ENCODE measurements at places on chromosomes 3 and 15.
A peak's percentile ranks its signal among the peaks of the same experiment; 100 is the strongest.

DNA sequence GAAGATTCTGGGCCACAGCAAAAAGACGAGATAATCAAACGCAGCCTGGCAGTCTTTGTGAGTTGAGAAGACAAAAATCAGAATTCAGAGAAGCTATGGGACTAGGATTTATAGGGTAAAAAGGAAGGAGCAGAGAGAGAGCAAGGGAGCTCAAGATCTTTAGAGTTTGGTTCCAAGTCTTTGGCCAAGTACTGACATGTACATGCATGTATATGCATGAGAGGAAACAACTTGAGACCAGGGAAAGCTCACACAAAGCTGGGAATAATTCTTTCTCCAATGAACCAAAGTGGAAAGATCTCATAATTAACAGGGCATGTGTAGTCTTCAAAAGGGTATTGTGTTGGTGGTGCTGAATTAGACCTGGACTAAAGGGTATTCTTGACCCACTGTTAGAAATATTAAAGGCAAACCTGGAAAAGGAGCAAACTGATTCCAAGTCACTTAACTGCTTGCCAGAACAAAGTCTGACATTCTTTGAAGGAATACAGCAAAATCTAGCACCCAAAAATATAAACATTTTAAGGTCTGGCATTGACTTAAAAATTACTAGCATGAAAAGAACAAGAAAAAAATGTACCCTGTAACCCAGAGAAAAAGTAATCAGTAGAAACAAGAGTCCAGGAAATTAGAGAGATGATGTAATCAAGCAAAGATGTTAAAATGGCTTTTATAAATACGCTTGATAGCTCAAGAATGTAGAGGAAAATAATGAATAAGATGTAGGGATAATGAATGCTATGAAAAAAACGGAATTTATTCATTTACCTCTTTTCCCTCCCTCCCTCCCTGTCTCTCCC lies 226.0 kb upstream of the CGNL1 start:
- no peak for DNase-seq

DNA sequence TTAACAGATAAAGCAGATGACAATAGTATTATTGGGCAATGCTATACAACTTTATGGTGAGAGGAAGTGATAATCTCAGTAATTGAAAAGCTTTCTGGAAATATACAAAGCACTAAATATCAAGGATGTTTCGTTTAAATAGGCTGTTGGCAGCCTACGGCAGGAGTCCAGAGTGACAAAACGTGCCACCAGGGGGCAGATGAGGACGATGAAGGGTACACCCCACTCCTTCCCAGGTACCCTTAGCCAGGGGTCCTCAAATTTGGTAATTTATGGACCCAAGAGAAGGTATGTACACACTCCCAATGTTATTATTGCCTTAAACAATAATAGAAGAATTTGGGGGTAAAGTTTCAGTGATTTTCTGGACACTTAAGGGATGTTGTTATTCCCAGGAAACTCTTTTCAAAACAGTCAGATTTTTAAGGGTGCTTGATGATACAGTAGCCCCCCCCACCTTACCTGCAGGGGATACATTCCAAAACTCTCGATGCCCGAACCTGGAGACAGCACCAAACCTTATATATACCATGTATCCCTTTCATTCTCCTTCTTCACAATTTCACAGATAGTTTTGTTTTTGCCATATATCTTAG lies 1.4 kb upstream of the MAGEL2 start:
- peak; percentile 23 for DNase-seq

GRCh38 chr3:39110041-39110639 lies 2.7 kb downstream of the TTC21A start:
- no peak for DNase-seq

DNA sequence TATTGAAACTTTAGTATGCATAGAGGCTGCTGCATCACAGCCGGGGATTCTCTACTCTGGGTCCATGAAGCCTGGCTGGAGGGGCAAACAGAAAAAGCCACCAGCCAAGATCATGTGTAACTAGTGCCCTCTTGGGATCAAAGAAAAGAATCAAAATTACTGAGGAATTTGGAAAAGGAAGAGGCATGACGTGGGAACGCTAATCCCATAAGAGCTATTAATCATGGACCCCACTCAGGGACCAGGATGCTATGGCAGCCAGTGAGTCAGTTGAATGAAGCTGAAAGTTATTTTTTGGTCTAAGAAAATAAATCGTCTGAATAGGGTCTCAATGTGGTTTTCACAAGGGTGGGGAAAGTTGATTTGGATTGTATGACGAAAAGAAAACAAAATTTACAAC lies 1165.1 kb downstream of the ROBO2 start:
- DNase-seq: no peak

DNA sequence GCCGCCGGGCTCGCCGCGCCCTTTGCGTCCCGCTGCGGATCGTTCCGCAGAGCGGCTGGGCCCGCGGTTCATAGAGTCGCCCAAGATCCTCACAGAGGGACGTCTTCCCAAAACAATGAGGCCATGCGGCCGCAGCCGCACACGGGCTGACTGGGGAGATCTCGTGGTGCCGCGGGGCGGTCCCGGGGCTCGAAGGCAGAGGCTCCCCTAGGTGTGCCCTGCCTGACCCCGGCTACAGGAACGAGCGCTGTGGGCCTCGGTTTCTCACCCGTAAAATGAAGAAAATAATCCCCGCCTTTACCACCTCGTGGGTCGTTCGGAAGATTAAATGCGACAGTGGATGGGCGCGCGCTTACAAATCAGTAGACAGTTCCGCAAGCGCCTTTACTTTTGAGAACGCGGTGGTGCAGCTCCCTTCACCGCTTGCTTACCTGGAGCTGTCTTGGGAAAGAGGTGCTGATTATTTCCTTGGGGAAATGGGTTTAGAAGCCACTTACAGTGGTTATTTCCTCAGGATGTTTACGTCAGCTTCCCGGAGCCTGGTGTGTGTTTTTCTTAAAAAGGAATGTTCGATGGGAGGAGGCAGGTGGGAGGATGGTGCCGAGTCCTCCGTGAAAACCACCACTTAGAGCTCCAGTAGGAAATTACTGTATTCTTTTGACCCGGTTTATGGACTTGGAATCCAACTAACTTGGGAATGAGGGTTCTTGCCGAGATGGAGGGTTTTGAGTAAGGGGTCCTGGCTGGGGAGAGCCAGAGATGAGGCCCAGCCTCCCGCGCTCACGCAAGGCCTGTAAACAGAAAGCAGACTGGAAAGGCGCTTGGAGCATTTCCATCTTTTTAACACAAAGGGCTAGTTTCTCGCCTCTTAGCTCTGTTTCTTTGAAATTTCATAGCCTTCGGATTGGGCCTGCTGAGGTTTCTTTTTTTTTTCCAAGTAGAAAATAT lies 1.9 kb upstream of the MEX3B start:
- no peak for DNase-seq

DNA sequence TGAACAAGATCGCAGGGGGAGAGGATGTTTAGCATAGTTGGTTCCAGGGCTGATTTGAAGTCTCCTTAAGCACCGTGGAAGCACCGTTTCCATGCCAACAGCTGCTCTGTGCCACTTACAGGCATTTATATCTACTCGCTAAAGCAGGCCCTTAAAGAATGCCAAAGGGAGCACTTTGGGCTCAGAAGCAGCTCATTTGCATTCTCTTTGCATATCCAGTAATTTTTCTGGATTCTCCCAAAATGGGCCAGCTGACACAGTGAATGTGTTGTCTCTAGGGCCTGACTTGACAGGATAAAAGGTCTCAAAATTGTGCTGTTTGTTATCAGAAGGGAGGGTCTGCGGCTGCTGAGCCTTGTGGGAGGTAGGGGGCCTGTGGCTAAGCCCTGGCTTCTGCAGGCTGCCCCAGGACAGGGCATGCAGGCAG lies 138.6 kb downstream of the FBLN2 start:
- DNase-seq: no peak

DNA sequence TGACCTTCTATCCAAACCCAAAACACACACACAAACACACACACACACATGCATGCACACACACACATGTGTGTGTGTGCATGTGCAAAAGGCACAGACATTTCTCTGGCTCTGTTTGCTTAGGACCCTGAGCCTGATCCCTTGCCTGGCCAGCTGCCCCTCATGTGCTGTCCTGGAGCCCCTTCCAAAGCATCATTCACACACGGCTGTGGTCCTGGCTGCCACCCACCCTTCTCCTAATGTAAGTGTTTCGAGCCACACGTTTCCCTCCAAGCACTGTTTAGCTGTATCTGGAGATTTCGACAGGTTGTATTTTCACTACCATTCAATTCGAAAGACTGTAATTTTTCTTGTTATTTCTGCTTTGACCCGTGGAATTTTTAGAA lies 45.8 kb upstream of the KLF13 start:
- DNase-seq: peak; percentile 2

GRCh38 chr15:98878172-98878571 lies 129.4 kb downstream of the PGPEP1L start:
- no peak for DNase-seq

GRCh38 chr15:31179693-31180092 lies 78.2 kb upstream of the TRPM1 start:
- DNase-seq: no peak

- no peak for DNase-seq
Measured at GRCh38 chr3:64607032-64607551, 80.7 kb downstream of the ADAMTS9 start.

- no peak for DNase-seq
Measured at GRCh38 chr15:91553196-91553854, 300.2 kb upstream of the SLCO3A1 start.

- no peak for DNase-seq
Measured at GRCh38 chr15:27865323-27865922, 233.7 kb downstream of the OCA2 start.

DNA sequence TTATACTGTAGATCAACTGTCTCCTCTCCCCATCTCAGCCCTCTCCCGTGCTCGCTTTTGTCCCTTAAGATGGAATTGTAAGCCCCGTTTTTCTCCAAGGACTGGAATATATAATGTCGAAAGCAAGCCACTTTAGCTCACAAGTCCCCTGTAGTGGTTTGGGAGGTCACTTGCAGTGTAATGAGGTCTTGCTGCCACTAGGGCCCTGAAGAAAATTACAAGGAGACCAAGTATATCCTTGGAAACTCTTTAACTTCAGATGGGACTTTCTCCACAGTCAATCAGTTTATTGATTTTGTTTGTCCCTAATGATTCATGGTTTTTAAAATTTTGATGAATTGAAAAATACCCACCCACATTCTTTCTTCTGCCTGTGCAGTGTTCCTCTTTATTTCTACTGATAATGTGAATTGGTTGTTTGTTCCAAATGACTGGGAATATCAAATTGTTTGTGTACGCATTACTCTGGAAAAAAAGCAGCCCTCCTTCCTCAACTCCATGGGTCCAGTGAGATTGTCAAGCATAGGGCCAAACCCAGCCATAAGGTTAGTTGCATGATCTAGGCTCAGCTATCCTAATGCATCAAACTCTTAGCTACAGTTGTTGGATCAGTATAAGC lies 294.8 kb downstream of the MCTP2 start:
- DNase-seq: no peak

DNA sequence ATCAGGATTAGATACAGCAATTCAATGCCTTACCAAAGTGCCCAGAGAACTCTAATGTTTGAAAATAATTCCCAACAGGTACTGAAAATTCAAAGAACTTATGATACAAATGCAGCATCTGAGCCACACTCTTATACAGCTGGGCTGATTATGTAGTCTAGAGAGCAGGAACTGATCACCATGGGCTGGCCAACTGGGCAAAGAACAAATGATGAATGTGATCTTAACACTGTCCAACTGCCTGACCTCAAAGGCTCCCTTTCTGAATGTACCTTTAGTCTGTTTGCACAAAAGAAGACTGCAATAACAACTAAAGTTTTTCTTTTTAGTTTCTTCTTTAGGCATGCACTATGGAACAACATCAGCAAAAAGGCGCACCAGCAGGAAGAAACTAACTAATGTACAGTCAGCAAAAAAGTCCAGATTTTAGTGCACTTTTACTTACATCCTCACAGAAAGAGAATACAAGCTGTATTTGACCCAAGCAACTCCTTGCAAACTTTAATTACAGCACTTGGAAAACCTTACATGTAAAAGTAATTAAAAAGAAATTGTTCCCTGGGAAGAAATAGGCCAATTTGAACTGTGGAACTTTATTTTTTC lies 1095.1 kb downstream of the IGSF11 start:
- no peak for DNase-seq

- no peak for DNase-seq
Measured at GRCh38 chr15:63080634-63081250, 38.2 kb downstream of the TPM1 start.

DNA sequence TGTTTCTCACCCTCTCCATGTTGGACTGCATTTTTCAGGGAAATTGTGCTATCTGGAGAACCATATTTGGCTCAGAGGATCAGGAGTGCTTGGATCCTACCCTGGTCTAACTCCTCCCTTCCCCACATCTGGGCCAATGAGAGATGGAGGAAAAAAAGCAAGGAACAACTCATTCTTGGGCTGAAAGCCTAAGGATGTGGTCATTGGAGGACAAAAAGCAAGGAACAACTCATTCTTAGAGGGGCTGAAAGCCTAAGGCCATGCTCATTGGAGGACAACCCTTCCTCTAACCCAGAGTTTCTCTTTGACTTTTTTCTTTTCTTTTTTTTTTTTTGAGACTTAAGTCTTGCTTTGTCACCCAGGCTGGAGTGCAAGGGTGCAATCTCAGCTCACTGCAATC lies 48.6 kb upstream of the CHRNB4 start:
- DNase-seq: no peak

DNA sequence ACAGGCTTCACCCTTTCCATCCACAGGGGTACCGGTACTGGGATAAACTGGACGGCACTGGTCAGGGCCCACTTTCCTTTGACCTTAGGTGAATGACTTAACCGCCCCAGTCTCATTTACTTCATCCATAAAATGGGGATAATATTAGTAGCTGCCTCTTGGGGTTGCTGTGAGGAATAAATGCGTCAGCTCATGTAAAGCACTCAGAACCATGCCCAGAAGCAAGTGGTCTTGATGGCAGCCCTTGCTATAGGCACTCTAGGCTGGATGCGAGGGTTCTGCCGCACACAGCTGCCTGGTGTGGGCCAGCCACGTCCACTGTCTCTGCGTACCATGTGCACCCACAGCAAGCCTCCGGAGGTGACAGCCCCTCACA lies 32.2 kb upstream of the FBLN2 start:
- no peak for DNase-seq

DNA sequence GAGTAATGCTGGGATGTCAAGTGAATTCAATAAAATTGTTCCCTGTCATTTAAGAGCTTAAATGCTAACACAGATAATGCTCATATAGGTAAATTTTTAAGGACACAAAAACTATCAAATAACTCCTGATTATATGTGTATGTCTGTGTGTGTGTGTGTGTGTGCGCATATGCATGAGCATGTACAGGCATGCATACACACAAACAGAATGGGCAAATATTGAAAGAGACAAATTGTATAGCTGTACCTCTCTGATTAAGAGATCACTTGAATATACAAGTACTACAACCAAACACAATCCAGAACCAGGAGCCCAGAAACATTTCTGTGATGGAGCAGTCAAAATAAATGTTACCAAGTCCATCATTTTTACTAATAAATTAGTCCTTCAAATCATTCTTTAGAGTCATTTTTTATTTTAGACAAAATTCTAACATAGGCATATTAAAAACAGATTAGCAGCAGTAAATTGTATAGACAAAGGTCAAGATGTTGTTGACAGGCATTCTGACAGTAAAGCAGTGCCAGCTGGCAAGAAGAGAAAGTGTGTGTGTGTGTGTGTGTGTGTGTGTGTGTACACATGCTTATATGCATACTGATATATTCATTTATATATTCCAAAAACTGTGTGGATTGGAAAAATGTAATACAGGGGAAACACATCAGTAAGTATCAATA lies 145.3 kb downstream of the CD47 start:
- no peak for DNase-seq

GRCh38 chr3:123329636-123330340 lies 119.1 kb downstream of the ADCY5 start:
- DNase-seq: no peak

GRCh38 chr3:149660462-149660861 lies 2.6 kb upstream of the WWTR1 start:
- DNase-seq: no peak

- DNase-seq: no peak
Measured at GRCh38 chr3:178419071-178419470, 117.2 kb upstream of the KCNMB2 start.
